ENCODE measurements at places on chromosomes 3 and 15.

- no peak for DNase-seq
Measured at GRCh38 chr3:31307131-31307785, 225.5 kb upstream of the STT3B start.

DNA sequence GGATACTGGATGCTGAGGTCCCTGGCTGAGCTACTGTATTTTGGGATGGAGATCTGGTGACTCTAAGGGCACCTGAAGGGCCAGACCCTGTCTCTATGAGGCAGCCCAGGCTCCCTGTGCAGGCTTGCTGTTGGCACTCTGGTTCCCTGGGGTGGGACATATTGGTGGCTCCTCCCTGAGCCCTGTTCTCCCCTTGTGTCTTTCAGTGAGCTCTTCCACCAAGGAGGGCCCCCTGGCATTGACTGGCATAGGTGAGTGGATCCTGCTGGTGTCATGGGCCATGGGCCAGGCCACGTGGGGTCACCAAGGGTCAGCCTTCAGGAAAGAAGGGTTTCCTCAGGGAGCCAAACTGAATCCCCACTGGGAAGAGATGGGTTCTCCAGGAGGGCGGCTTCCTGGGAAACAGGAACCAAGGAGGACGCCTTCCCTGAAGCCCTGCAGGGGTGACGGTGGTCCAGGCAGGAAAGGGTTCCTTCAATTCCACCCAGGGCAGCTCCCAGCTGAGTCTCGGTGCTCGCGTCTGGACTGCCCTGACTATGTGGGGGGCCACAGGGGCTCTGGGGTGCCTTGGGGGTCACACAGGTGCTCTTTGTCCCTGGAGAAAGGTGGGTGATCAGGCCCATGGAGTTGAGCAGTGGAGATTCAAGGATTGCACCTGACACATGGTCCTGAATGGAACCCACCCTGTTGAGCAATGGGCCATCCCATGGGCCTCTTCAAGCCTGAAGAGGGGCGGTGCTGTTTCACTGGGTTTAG, 220.4 kb downstream of the SNRPN start:
- DNase-seq = no peak

DNA sequence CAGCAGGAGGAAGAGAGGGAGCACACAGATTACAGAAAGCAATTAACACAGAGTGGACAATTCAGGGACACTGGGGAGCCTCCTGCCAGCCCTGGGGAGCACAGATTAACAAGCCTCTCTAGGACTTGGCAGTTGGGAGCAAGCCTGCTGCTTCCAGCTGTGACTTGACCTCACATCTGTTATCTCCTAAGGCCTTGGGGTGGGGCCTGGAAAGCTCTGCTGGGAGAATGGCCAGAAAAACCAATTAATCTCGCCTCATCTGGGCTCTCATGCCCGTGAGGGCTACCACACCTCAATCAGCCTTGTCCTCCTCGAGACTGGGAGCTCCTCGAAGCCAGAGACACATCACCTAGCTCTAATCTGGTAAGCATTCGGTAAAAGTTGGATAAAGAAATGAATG, 39.1 kb downstream of the SEMA5B start:
- DNase-seq = no peak

DNA sequence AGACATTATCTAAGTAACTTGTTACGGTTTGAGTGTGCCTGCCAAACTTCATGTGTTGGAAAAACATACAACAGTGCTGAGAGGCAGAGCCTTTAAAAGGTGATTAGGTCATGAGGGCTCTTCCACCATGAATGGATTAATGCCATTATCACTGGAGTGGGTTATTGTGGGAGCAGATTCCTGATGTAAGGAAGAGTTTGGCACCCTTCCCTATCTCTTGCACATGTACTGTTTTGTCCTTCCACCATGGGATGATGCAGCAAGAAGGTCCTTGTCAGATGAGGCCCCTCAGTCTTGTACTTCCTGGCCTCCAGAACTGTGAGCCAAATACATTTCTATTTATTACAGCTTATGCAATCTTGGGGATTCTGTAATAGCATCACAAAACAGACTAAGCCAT, 413.9 kb downstream of the EPHA3 start:
- no peak for DNase-seq

- DNase-seq = no peak
Measured at GRCh38 chr3:124557-125179, 71.9 kb upstream of the CHL1 start.

DNA sequence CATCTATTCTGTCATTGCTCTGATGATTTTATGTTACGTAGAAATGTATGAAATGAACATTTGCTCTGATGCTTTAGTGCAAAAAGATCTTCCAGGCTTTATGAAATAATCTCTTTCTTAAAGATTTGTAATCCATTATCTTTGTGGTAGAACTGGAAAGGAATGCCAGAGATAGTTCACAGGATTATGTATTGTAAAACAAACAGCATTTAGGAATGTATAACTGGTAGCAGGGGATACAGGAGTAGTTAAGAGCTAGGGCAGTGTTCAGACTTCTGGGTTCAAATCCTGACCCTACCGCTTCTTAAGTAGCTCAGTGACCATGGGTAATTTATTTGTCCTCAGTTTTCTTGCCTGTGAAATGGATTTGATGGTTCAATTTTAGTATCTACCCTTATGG, 429.8 kb upstream of the TPM1 start:
- no peak for DNase-seq

GRCh38 chr15:42123546-42123945, 29.2 kb upstream of the PLA2G4D start:
- no peak for DNase-seq

DNA sequence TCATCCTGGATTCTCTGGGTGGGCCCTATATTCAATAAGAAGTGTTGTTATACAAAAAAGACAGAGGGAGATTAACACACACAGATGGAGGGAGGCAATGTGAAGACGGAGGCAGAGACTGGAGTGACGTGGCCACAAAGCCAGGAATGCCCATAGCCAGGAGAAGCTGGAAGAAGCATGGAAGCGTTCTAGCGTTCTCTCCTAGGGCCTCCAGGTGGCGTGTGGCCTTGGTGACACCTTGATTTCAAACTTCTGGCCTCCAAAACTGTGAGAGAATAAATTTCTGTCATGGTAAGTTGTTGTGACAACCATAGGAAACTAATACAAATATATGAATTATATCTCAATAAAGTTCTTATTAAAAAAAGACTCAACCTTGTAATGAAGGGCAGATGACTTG, 21.3 kb downstream of the THBS1 start:
- no peak for DNase-seq

GRCh38 chr3:191441687-191442086, 19.3 kb upstream of the PYDC2 start:
- DNase-seq = no peak

DNA sequence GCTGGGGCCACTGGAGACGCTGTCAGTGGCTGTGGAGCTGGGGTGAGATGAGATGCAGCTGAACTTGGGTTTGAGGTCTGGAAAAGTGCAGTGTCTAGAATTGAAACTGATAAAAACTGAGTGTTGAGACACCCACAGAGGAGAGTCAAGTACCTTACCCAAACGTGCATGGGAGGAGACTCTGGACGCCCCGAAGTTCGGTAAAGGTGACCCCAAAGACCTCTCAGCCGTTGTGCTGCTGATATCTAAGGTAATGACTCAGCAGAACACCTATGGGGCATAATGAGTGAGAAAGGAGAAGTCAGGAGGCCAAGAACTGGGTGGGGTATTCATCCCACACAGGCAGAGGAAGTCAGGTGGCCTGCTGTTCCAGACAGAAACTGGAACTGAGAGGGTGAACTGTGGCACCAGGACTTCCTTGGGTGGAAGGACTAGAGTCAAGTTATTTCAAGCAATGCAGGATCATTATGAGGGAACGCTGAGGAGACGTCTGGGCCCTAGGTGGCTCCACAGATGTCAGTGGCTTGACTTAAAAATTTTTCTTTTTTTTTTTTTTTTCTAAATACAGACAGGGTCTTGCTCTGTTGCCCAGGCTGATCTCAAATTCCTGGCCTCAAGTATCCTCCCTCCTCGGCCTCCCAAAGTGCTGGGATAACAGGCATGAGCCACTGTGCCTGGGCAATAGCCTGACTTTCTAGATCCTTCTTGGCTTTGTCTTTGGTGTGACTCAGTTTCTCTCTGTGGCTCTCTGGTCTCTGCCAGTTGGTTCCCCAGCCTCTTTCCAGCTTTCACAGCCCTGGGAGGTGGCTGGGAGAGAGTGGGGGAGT, 67.6 kb upstream of the GCNT3 start:
- no peak for DNase-seq

DNA sequence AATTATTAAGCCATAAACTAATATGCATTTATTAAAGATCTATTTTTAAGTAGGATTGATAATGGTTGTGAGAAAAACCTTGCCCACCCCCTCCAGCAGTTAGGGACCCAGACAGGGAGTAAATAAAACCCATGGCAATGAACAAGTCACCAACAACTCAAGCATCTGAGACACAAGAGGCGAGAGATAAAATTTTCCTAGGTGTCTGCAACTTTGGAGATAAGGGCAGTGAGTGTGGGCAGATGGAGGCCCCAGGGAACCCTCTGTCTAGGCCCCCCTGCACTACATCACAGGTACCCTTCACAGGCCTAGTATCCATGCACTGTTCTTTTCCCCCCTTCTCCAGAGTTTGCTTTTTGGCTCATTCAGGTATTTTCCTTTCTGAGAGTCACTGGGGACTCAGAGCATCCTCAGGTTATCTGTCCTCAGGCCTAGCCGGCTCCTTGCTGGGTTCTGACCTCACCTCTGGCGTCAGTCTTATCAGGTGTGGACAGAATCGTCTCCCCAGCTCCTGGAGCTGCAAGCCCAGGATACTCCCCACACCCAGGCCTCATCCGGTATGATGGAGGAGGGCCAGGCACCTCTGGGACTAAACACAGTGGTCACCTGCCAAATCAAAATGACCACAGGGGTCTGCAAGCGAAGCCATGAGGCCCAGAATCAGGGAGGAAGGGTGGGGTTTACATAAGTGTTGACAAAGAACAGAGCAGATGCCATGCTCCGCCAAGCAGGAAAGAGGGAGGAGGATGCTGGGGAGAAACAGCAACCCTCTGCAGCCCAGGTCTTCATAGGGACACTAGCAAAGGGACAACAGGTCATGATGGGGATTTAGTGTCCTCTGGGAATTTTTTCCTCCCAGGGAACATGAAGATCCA, 50.4 kb downstream of the CCNL1 start:
- DNase-seq = no peak
